Activated CD4-positive, alpha-beta T cell treated with anti-CD3 and anti-CD28 coated beads, Interleukin-2, Interleukin-4, amounts not matched to agents 100 ng/mL and 50 ng/mL, durations not matched to agents 16 hours and 8 hours (primary cell): ENCODE measurements at places on chromosomes 5 and 9.

DNA sequence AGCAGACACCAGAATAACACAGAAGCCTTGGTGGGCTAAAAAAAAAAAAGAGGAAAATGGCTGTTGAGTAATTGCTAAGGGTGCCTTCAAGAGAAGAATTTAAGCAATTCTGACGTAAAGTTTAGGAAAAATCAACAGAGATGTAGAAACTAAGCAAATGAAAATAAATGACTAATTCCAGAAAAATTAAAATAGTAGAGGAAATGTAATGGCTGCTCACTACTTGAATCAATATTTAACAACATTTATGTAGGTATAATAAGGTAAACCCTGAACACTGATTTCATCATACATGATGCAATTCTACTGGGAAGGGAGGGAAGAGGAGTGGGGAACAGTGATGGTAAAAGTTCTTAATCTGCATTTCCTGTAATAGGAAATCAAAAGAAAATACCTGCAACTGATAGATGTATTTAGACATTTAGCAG is 41.4 kb downstream of the PUM3 start:
- DNase-seq = no peak

- DNase-seq = no peak
These were observed 4.5 kb downstream of the AK6 start for GRCh38 chr5:69364850-69365249.

GRCh38 chr5:172003746-172004145 is 2.7 kb downstream of the FBXW11 start:
- DNase-seq = no peak

DNA sequence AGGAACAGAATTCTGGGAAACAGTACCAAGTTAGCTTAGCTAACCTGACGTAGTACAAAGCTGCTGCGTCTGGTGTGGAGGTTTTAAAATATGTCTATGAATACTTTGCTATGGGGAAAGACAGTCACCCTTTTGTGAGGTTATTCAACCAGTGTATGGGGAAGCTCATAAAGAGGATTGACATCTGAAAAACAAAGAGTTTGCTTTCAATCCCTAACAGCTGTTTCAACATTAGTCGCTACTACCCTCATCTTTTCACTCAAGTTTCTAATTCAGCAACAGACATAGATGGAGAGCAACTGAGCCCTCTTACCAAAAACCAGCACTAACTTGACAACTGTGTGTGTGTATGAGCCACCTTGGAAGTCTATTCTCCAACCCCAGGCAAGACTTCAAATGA is 7.8 kb upstream of the MSANTD3 start:
- DNase-seq = no peak

GRCh38 chr5:81895307-81895706 is 76.5 kb upstream of the ATG10 start:
- DNase-seq = no peak

DNA sequence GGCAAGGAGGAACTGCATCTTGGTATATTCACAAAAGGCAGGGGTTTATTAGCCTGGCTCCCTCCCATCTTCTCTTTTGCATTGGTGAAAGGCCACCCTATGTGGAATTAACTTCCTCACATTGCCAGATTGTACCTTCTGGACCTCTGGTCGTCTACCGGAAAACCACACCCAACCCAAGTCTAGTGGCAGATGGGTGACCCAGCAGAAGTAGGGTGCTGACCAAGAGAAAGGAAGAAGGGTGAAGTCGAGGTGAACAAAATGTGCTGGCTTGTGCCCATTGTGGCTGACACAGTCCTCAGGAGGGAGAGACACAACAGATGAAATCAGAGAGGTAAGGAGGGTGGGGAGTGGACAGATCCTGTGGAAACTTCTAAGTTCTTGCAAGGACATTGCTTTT is 39.8 kb upstream of the DAP start:
- no peak for DNase-seq

- no peak for DNase-seq
These were observed 94.3 kb upstream of the NIPAL4 start for GRCh38 chr5:157365732-157366131.

- no peak for DNase-seq
These were observed 61.3 kb upstream of the MTAP start for GRCh38 chr9:21741151-21741550.

DNA sequence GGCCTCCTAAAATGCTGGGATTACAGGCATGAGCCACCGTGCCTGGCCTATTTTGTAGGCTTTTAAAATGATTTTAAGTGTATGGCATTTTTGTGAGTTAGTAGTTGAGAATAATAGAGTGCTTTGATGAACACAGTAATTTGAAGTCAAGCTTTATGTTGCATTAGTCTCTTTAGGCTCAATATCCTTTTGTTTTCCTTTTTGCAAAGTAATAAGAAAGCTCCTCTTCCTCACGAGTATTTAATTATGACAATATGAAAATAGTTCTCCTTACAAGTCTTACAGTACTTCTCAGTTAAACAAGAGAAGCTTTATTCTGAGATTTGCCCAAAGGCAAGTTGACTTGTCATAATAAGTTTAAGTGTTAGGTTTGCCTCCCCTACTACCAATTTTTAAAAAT is 69.0 kb downstream of the TJP2 start:
- DNase-seq = no peak

DNA sequence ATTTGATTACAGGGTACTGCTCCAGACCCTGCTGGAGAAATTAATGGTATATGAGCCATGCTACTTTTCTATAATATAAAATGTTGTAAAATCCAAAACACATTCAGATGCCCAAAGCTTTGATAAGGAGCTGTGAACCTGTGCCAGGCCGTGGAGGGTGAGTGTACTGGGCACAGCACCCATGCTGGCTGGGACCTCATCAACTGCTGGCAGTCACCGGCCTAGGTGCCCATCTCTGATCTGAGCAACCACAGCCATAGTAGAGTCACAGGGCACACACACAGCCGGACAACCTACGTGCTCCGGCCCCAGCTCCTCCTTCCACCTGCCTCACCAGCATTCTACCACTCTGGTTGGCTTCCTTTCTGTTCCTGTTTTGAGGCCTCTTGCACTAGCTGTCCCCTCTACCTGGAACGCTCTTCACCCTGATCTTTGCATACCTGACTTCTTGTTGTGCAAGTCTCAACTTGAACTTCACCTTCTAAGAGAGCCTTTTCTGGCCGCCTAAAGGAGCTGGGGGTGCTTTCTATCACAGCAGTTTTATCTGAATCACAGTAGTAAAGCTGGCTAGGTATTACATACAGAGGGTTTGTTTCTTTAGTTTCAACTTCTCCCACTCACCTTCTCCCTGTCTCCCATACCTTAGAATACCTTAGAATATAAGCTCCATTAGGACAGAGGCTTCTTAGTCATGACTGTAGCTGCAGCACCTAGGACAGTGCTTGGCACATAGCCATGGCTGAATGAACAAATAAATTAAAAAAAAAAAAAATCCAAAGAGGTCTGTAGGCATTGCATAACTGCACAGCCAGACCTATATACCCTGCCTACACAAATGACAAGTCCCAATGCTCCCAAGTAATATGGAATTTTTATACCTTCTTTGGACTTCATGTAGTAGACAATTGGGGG is 51.7 kb downstream of the MED27 start:
- no peak for DNase-seq

GRCh38 chr5:138983984-138984383 is 108.8 kb upstream of the LRRTM2 start:
- no peak for DNase-seq

- DNase-seq = no peak
These were observed 29.5 kb downstream of the GNAQ start for GRCh38 chr9:78001946-78002731.

DNA sequence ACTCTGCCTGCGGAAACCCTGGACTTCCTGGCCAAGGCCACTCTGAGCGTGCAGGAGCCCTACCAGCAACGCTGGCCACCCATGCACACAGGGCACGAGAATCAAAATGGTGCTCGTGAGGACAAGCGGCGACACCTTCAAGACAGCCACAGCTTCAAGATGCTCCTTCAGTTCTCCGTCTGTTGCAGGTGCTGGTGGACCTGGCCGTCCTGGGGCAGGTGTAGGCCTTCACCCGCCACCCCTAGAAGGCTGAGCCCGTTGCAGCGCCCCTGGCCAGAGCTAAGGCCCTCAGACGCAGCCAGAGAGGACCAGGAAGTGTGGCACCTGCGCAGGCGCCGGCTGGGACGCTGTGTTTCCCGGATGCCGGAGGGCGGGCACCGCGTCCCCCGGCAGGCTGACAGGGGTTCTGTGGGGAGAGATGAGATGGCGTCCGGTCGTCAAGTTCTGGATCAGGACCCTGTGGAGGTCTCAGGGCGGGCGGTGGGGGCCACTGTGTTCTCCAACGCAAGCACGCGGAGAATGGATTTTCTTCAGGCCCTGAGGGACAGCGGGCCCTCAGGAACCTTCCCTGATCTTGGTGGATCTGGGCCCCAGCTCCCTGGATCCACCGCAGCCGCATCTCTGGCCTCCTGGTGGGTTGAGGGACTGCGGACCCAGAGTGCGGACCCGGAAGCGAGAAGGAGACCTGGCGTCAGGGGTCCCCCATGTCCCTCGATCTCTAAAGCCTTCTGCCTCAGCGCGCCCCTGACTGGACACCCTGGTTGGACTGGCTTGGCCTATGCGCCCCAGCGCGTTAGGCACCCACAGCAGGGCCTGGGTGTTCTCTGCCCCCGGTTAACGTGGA is 1770.8 kb upstream of the CDH9 start:
- DNase-seq = no peak
